ENCODE measurements at places on chromosomes 2 and 18. TPM values are rescaled to one million over a fixed set of nuclear protein-coding genes. Genes with fewer than 3 reads are reported as not detected.

- no peak for DNase-seq
- H3K27me3 ChIP-seq, result no peaks in the 10 kb centered on the region
- H3K4me1 ChIP-seq, result peaks cover 3% of the 10 kb centered on the region
Observed at GRCh38 chr2:101520246-101520645, 45.3 kb upstream of the RFX8 start.

The OTOS gene
- total RNA-seq, result not detected

DNA sequence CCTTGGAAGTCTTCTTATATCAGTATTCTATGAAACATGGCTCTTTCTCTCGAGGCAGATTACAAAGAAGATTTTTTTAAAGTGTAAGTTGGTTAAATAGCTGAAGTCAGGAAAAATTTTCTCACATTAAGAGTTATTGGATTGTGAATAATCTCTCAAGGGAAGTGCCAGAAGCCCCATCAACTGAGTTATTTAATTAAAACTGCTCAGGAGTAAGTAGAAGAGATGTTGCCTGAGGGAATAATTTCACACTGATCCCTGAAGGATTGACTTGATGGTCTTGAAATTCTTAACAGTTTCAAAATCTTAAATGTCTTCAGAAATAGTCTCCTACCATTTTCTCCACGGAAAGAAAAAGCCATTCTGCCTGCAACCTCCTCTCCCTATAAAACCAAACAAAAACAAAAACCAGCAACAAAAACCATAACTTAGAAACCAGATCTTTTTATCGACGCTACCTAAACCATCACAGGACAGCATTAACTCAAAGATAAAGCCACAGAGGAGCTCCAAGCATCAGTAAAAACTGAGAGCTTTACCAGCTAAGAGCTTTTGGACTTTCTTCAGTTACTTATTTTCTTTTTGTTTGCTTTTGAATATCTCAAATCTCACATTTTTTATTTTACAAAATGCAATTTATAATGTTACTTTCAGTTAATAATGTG is 12.9 kb downstream of the CD226 start:
- H3K27me3 ChIP-seq, result no peaks in the 10 kb centered on the region
- no peak for DNase-seq
- H3K4me1 ChIP-seq, result no peaks in the 10 kb centered on the region
- H3K36me3 ChIP-seq, result no peaks in the 10 kb centered on the region

GRCh38 chr18:57798713-57799373 is 4.3 kb downstream of the ATP8B1 start:
- no peaks in the 10 kb centered on the region for H3K27me3 ChIP-seq
- no peak overlapping the region for H3K4me3 ChIP-seq
- no peak overlapping the region for H3K27ac ChIP-seq
- no peak for DNase-seq
- peaks cover 6% of the 10 kb centered on the region for H3K4me1 ChIP-seq

The FBXO15 gene
- 0.92 TPM for total RNA-seq

GRCh38 chr18:9094307-9095226 is 7.9 kb upstream of the NDUFV2 start:
- DNase-seq, result no peak
- H3K4me3 ChIP-seq, result no peak overlapping the region
- H3K27me3 ChIP-seq, result no peaks in the 10 kb centered on the region
- no peak overlapping the region for H3K27ac ChIP-seq
- no peaks in the 10 kb centered on the region for H3K4me1 ChIP-seq

DNA sequence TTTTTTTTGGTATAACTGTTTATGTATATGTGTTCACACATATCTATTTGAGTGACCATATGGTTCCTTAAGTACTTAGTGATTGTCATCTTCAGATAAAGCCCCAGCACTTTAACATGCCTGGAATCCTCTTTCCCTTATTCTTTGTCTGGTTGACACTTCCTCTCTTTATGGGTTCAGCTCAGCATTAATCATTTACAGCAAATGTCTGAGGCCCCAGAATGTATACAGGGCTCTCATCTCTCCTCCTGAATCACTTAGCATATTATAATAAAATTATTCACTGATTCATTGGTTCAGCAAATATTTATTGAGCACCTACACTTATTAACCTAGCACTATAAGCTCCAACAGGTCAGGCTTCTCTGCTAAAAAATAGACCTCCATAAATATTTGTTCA is 43.5 kb upstream of the CD28 start:
- no peaks in the 10 kb centered on the region for H3K27me3 ChIP-seq
- no peaks in the 10 kb centered on the region for H3K36me3 ChIP-seq
- H3K4me1 ChIP-seq, result no peaks in the 10 kb centered on the region

GRCh38 chr2:223020971-223021675 is 30.9 kb upstream of the KCNE4 start:
- DNase-seq, result no peak
- H3K27me3 ChIP-seq, result no peaks in the 10 kb centered on the region
- no peaks in the 10 kb centered on the region for H3K4me1 ChIP-seq
- no peak overlapping the region for H3K27ac ChIP-seq
- no peaks in the 10 kb centered on the region for H3K36me3 ChIP-seq
- no peak overlapping the region for H3K4me3 ChIP-seq

- H3K36me3 ChIP-seq, result no peaks in the 10 kb centered on the region
- H3K4me1 ChIP-seq, result no peaks in the 10 kb centered on the region
- no peak for DNase-seq
- H3K27me3 ChIP-seq, result no peaks in the 10 kb centered on the region
- H3K4me3 ChIP-seq, result no peak overlapping the region
Observed at GRCh38 chr2:232329716-232330067, 48.9 kb upstream of the ALPP start.

GRCh38 chr2:46461709-46462171 is 17.6 kb upstream of the TMEM247 start:
- peaks cover 5% of the 10 kb centered on the region for H3K4me1 ChIP-seq
- H3K27ac ChIP-seq, result no peak overlapping the region
- no peak overlapping the region for H3K4me3 ChIP-seq
- H3K36me3 ChIP-seq, result no peaks in the 10 kb centered on the region

GRCh38 chr2:177422271-177422670 is 29.7 kb downstream of the AGPS start:
- no peak overlapping the region for H3K4me3 ChIP-seq
- no peak for DNase-seq
- H3K4me1 ChIP-seq, result no peaks in the 10 kb centered on the region
- no peak overlapping the region for H3K27ac ChIP-seq

DNA sequence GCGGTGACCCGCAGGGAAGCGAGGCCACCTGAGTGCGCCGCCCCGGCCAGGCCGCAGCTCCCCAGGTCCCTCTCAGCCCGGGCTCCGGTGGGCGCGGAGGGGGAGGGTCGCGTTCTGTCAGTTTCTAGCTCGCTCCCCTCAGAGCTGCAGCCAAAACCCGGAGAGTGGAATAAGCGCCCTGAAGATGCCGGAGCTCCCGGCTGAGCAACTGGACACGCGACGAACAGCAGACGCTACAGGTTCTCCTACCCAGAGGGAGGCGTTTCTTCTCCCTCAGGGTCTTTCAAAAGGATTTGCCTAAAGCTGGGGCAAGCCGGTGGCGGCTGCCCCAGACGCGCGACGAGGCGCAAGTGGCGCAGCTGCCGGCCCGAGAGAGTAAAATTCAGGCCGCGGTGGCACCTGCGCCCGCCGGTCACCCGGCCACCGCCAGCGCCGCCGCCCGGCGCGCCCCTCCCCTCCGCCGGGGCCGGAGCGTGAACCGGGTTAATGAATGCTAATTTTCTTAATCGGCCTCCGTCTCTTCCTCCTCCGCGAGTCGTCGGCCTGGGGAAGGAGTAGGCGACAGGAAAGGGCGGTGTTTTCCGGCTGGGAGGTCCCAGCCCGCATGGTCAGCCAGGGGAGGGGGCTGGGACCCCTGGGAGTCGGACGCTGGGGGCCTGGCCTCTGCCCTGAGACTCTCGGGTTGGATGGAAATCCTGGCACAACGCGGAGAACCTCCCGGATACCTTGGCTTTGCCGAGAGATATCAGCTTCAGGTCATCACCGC is 845 bp upstream of the CDC42EP3 start:
- H3K27ac ChIP-seq, result peak overlapping the region; percentile 73
- H3K27me3 ChIP-seq, result no peaks in the 10 kb centered on the region
- H3K36me3 ChIP-seq, result no peaks in the 10 kb centered on the region
- peak; percentile 71 for DNase-seq

DNA sequence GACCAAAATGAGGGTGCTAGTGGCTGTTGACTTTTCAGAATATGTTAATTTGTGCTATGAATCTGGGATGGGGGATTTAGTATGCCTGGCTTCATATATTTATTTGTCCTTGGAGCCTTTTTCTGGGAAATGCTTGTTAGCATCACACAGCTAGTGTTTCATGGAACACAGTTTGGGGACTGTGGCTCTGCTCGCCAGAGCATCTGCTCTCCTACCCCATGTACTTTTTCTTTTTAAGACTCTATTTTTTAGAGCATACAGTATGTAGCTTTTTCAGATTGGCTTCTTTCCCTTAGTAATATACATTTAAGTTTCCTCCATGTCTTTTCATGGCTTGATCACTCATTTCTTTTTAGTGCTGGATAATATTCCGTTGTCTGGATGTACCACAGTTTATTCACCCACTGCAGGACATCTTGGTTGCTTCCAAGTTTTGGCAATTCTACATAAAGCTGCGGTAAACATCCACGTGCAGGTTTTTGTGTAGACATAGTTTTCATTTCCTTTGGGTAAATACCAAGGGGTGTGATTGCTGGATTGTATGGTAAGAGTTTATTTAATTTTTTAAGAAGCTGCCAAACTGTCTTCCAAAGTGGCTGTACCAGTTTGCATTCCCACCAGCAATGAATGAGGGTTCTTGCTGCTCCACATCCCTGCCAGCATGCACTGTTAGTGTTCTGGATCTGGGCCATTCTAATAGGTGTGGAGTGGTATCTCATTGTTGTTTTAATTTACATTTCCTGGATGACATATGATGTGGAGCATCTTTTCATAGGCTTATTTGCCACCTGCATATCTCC is 44.1 kb downstream of the EFR3B start:
- no peak for DNase-seq
- H3K27me3 ChIP-seq, result no peaks in the 10 kb centered on the region
- H3K4me3 ChIP-seq, result no peak overlapping the region

- H3K27ac ChIP-seq, result no peak within 1 kb of the TSS
- H3K4me1 ChIP-seq, result no peaks in the 10 kb centered on the region
- no peaks in the 10 kb centered on the region for H3K27me3 ChIP-seq
- no peak within 1 kb of the TSS for H3K4me3 ChIP-seq
- no peaks in the 10 kb centered on the region for H3K36me3 ChIP-seq
Observed at GRCh38 chr18:74457043-74457724, at the start of gene DIPK1C. Gene DIPK1C (minus strand): TSS chr18:74457308. CDS start chr18:74457259, 49 bp downstream.

DNA sequence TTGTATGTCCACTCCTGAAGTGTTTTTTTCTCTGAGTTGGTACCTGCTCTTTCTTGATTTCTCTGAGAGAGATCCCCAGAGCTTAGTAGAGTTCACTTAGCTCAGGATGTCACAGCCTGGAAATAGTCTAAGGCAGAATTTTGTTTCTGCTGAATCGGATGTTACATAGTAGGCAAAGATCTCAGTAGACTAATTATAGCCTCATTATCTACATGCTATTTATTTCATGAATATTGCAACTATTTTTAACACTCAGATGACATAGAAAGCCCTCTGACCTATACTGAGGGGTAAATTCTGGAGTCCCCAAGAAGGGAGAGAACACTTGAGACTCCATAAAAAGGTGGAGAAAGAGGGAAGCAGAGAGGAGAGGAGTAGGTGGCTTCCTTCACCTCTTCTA is 160.2 kb downstream of the FHOD3 start:
- H3K27me3 ChIP-seq, result no peaks in the 10 kb centered on the region
- H3K27ac ChIP-seq, result no peak overlapping the region
- H3K4me3 ChIP-seq, result no peak overlapping the region

The GAL3ST2 gene
- total RNA-seq, result 0.64 TPM

DNA sequence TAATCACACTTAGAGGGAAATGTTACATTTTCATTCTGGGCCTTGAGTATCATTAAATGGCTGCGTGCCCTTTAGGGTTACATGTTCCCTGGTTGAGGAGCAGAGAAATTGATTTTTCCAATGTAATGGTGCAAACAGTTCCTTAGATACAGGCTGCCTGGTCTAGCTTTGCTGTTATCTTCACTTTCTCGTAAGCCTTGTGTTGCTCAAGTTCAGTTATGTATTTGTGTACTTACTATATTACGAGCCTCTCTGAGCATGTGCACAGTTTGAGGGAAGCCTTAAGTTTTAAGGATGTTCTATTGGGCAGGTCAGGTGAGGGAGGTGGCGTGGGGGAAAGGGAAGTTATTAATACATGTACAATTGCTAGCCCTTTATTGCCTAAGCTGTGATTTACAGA is 23.7 kb downstream of the CEP192 start:
- no peak overlapping the region for H3K4me3 ChIP-seq
- H3K27me3 ChIP-seq, result no peaks in the 10 kb centered on the region
- DNase-seq, result no peak
- H3K27ac ChIP-seq, result no peak overlapping the region
- H3K4me1 ChIP-seq, result no peaks in the 10 kb centered on the region
- H3K36me3 ChIP-seq, result no peaks in the 10 kb centered on the region

- H3K4me1 ChIP-seq, result no peaks in the 10 kb centered on the region
- no peaks in the 10 kb centered on the region for H3K36me3 ChIP-seq
- no peak for DNase-seq
- no peak overlapping the region for H3K4me3 ChIP-seq
- no peak overlapping the region for H3K27ac ChIP-seq
Observed at GRCh38 chr2:161008311-161008710, 151.9 kb upstream of the TANK start.

The NPHP1 gene
- 6.1 TPM for total RNA-seq

DNA sequence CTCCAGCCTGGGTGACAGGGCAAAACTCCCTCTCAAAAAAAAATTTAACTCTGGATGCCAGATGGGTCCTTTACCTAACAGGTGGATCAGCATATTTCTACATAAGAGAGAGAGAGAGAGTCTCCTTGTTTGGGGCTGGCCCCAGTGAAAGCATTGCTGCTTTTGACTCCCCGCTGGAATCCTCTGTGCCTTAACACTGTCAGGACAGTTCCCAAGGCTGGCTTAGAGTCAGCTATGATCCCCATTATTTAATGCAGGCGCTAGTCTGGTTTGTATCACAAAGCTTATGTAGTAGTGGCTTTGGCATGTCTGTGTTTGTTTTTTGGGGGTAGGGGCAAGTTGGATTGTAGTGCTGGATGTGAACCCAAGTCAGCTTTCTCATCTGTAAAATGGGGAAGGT is 9.4 kb downstream of the INPP4A start:
- H3K27ac ChIP-seq, result no peak overlapping the region
- no peaks in the 10 kb centered on the region for H3K36me3 ChIP-seq
- H3K4me3 ChIP-seq, result no peak overlapping the region
- no peak for DNase-seq
- H3K4me1 ChIP-seq, result no peaks in the 10 kb centered on the region

The UGT1A4 gene
- total RNA-seq, result 0.36 TPM

GRCh38 chr2:8525582-8526402 is 156.1 kb upstream of the ID2 start:
- H3K4me1 ChIP-seq, result no peaks in the 10 kb centered on the region
- no peak overlapping the region for H3K27ac ChIP-seq
- no peaks in the 10 kb centered on the region for H3K27me3 ChIP-seq
- DNase-seq, result peak; percentile 58
- H3K4me3 ChIP-seq, result no peak overlapping the region

GRCh38 chr18:47204908-47205522 is 28.9 kb upstream of the IER3IP1 start:
- no peaks in the 10 kb centered on the region for H3K36me3 ChIP-seq
- no peaks in the 10 kb centered on the region for H3K4me1 ChIP-seq
- no peak for DNase-seq
- no peak overlapping the region for H3K4me3 ChIP-seq
- H3K27ac ChIP-seq, result no peak overlapping the region

Measured in ovary (tissue), 10 donors.